ENCODE measurements at places on chromosomes 7 and 10.

DNA sequence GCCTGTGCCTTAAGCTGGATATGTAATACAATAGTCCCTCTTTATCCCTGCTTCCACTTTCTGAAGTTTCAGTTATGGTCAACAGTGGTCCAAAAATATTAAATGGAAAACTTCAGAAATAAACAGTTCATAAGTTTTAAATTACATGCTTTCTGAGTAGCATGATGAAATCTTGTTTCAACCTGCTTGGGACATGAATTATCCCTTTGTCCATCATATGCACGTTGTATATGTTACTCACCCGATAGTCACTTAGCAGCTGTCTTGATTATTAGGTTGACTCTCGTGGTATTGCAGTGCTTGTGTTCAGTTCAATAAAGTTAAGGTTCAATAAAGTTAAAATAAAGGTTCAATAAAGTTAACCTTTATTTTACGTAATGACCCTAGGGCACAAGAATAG lies 25.5 kb downstream of the C1GALT1 start:
- DNase-seq, result no peak

DNA sequence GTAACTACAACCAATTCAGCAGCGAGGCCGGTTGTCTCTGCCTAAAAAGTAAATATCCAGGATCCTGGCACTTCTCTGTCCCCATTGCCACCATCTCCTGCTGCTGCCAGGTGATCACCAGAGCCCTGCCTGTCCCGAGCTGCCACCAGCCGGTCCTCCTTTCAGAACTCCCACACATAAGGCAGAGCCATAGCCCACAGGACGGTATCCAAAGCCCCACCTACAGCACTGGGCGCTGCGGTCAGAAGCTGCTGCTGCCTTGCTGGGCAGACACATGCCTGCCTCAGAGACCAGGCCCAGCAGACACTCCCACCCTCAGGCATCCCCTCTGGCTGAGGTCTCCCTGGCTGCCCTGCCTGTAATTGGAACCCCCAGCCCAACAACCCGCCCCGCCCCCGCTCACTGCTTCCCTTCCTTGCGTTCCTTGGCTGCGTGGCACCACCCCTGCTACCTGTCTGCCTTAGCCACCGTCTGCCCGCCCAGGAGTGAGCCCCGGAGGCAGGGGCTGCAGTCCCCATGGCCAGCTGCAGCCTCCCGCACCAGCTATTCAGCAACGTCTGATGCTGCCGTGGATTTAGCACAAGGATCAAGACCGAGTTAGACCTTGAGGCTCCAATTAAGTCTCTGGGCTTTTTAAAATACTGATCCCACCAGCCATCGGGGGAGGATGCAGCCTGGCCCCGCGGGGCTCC lies 100.7 kb downstream of the CYTH3 start:
- no peak for DNase-seq

DNA sequence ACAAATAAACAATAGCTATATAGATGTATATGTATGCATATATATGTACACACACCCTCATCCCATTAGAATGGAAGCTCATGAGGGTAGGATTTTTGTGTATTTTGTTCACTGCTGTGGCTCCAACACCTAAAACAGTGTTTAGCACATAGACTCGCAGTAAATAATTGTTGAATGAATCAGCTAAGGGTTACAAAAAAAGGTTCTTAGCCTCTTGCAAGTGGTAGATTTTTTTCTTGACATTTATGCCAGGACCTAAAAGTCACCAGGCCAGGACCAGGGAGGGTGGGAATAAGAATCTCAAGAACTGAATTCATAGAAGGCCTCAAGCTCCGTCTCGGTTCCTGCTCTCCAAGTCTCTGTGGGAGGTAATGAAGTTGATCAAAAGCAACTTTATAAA lies 82.5 kb upstream of the CAPZA2 start:
- DNase-seq, result peak; percentile 41

GRCh38 chr7:4699841-4700240 lies 17.7 kb downstream of the FOXK1 start:
- DNase-seq, result no peak

- DNase-seq, result no peak
These were observed 42.0 kb downstream of the LYZL2 start for GRCh38 chr10:30587522-30588031.

DNA sequence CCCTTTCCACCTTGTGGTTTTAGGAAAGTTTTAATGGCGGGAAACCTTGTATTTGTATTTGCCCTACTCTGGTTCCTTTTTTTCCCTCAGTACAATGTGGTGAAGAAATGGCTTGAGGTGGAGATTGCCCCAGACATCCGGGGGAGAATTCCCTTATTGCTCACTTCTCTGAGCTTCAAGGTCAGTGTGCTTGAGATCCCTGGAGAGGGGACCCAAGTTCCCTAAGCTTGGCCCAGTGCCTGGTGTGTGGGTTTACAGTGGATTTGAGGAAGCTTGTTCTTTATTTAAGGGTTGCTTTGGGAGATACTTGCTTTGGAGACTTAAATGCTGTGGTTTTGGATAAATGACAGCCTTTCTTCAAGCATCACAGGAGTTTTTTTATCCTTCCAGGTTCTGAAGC lies 18.3 kb downstream of the CALHM2 start:
- DNase-seq, result no peak

- no peak for DNase-seq
These were observed 27.6 kb downstream of the CEP41 start for GRCh38 chr7:130413201-130413600.

- no peak for DNase-seq
These were observed 64.0 kb downstream of the GOLGA7B start for GRCh38 chr10:97913614-97914013.

- DNase-seq, result peak; percentile 22
These were observed 58.3 kb upstream of the COMTD1 start for GRCh38 chr10:75294031-75294437.

GRCh38 chr7:52962402-52963076 lies 72.9 kb upstream of the POM121L12 start:
- no peak for DNase-seq

- DNase-seq, result no peak
These were observed 44.9 kb upstream of the FAM3C start for GRCh38 chr7:121440857-121441503.

GRCh38 chr7:11625669-11626068 lies 206.3 kb downstream of the THSD7A start:
- DNase-seq, result no peak

GRCh38 chr10:127945341-127945758 lies 38.4 kb downstream of the PTPRE start:
- DNase-seq, result no peak

GRCh38 chr7:21149809-21150208 lies 278.1 kb upstream of the SP4 start:
- no peak for DNase-seq

- DNase-seq, result no peak
These were observed 20.4 kb upstream of the INPP5F start for GRCh38 chr10:119705434-119705831.

DNA sequence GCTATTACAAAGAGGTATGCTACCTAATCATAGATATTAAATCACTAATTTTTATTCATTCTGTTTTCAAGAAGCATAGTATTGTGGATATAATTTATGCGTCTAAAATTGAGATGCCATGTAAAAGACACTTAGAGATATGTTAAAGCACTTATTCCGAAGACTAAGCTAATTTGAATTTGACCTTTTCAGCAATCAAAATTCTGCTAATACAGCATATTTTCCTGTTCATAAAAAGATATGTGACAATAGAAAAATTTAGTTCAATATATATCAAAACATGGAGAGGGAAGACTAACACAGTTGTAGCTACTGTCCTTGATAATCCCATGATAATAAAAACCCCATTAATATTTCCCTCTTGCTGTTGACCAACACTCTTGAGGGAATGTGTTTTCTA lies 386.6 kb upstream of the TEX47 start:
- no peak for DNase-seq

- DNase-seq, result no peak
These were observed 188.6 kb downstream of the DPY19L1 start for GRCh38 chr7:34848670-34849069.

- DNase-seq, result peak; percentile 85
These were observed 202.1 kb downstream of the TNS3 start for GRCh38 chr7:47379629-47380324.

DNA sequence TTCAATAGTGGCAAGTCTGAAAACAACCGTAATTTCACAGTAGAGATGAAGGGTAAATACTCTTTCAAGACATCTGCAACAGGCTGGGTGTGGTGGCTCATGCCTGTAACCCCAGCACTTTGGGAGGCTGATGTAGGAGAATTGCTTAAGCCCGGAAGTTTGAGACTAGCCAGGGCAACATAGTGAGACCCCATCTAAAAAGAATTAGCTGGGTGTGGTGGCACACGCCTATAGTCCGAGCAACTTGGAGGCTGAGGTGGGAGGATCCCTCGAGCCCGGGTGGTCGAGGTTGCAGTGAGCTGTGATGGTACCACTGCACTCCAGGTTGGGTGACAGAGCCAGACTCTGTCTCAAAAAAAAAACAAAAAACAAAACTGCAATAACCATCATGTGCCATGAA lies 71.8 kb downstream of the PFKFB3 start:
- DNase-seq, result no peak

DNA sequence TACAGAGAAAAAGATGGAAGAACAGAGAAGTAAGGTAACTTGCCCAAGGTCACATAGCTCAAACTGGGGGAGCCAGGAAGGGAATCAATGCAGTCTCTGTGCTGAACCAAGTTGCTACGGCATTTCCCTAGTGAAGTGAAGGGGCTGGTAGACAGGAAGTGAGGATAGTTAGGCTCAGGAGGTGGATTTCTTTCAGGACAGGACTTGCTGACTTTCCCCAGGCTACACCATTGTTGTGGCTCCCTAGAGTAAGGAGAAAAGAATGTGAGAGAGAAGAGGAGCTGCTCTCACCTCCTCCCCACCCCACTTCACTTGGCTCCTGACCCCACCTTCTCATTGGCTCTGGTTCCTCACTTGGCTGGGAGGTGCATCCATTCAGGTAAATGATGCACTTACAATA lies 316.9 kb downstream of the INHBA start:
- peak; percentile 12 for DNase-seq

DNA sequence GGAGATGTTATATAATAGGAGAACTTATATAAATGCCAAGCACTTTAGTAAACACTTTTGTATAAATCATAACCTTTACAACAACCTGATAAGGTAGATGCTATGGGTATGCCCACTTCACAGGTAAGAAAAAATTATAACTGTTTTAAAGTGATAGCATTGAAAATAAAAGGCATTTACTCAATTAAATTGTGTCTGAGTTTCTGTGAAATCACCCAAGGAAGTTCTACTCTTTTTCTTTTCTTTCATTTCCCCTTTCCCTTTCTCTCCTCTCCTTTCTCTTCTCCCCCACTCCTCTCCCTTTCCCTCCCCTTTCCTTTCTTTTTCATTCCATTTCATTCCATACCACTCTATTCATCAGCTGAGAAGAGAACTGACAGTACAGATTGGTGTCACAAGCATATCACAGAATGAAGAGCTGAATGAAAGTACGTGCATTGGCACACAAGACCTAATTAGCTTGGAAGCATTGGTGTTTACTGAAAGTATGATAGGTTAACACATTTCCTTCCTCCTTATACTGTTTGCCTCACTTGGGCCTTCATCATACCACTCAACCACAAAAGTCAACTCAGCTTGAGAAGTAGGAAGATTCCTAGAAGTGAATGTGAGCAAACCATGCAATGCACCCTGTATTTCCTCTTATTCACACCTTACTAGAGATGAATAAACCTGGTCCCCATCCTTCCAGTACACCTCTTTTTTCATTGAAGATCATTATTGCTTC lies 117.9 kb upstream of the AGR3 start:
- no peak for DNase-seq

- no peak for DNase-seq
These were observed 11.7 kb downstream of the PLAC9 start for GRCh38 chr10:80144067-80144695.

- no peak for DNase-seq
These were observed 66.1 kb downstream of the KCNMA1 start for GRCh38 chr10:77571490-77571889.

GRCh38 chr7:11297764-11298163 lies 324.1 kb downstream of the PHF14 start:
- no peak for DNase-seq

- DNase-seq, result peak; percentile 95
These were observed 26.9 kb upstream of the BPGM start for GRCh38 chr7:134619627-134620331.

- DNase-seq, result peak; percentile 60
These were observed 2.5 kb downstream of the LFNG start for GRCh38 chr7:2521952-2522591.

DNA sequence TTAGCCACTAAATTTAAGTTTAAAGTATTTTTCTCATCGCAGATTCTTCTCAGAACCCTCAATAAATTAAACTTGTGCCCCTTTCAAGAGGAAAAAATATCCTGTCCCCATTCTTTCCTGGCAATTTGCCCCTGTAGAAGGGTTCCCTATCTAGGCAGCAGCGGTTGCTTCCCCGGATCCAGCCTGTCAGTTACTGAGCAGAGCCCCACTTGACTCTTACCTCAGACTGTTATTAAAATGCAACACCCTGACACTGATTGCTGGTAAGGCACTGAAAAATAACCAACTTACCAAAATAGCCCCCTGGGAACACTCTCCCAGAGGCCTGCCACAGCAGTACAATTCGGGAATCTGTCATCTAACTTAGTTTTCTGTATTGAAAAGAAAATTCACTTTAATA lies 13.9 kb downstream of the LMTK2 start:
- DNase-seq, result no peak
